ENCODE measurements at places on chromosomes 3 and 15.

GRCh38 chr3:174020156-174020555, 622.6 kb downstream of the NLGN1 start:
- no peak for DNase-seq

GRCh38 chr3:152646004-152646403, 188.9 kb upstream of the P2RY1 start:
- DNase-seq = no peak

DNA sequence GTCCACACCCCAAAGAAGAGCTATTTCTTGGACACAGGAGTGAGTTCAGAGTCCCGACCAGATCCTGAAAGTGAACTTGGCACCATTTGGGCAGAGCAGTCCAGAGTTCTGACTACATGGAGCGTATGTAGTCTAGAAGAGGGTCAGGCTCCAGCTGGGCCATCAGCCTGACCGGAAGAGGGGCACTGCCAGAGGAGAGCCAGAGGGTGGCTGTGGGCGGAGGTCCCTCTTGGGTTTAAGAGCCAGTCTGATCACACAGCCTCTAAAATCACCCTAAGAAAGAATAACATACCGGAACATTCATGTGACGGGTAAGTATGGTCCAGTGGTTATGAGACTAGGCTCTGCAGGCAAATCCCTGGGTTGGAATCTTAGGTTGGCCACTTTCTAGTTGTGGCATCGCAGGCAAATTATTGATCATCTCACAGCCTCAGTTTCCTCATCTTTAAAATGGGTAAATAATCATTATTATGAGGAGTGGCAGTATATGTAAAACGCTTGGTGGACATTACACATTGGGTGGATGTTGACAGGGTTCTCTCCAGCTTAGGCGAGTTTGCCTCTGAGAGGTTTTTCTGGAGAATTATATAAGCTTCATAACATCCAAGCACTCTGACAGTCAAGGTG, 2.1 kb upstream of the RAP2B start:
- DNase-seq = no peak

GRCh38 chr3:197283045-197283444, 15.4 kb downstream of the DLG1 start:
- no peak for DNase-seq

- DNase-seq = no peak
These were observed 273.8 kb upstream of the RGMA start for GRCh38 chr15:93362821-93363220.

DNA sequence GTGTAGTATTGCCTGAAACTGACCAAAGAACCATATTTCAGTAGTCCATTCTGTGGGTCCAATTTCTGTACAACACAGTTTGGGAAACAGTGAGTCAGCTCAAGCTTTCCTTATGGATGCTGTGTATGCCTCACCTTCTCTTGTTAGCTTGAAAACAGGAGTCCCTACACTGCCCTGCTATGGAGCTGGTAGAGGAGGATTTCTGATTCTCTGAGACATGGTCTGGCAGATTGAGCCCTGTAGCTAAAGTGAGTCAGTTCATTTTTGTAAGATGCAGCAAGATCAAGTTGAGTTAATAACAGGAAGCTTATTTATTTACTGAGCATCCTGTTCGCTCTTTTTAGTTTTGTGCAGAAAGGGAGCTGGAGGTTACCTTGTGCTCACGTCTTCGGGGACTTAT, 424.1 kb upstream of the RBMS3 start:
- DNase-seq = no peak
